ENCODE measurements at places on chromosomes 2 and 18.

GRCh38 chr2:128734521-128735295 lies 416.0 kb upstream of the HS6ST1 start:
- DNase-seq: no peak

GRCh38 chr2:105090091-105090490 lies 52.2 kb downstream of the MRPS9 start:
- no peak for DNase-seq

GRCh38 chr18:35096677-35097011 lies 55.4 kb downstream of the MAPRE2 start:
- DNase-seq: no peak

GRCh38 chr2:172762574-172762973 lies 26.9 kb downstream of the RAPGEF4 start:
- no peak for DNase-seq

DNA sequence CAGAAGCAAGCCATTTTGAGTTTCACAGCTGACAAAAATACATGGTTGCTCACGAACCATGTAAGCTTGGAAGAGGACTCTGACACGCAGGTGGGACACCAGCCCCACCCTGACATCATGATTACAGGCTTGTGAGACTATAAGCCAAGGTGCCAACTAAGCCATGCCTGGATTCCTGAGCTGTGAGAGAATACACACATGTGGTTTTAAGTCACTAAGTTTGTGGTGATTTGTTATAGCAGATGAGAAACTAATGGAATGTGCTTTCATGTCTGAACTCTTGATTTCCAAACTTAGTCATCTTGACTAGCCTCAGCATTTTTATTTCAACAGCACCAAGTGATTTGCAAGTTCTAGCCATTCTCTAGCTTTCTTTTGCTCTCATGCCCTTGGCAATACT lies 676.1 kb upstream of the CELF4 start:
- DNase-seq: no peak

- no peak for DNase-seq
Measured at GRCh38 chr2:66845307-66845706, 410.4 kb downstream of the MEIS1 start.

DNA sequence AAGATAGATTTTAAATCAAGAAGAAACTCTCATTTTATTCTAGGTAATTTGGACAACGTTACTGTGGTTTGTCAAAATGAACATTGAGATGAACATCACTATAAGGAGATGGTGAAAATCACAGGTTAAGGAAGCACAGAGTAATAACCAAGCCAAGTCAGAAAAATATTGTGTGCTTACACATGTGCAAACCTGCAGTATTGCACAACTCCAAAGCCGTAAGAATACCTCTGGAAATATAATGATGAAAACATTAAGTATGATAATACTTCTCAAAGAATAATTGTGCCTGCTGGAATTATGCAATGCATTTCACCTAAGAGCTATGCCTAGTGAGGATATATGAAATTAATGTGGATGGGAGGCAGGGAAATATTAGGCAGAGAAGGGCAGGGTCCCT lies 21.1 kb upstream of the GALNT5 start:
- DNase-seq: no peak

DNA sequence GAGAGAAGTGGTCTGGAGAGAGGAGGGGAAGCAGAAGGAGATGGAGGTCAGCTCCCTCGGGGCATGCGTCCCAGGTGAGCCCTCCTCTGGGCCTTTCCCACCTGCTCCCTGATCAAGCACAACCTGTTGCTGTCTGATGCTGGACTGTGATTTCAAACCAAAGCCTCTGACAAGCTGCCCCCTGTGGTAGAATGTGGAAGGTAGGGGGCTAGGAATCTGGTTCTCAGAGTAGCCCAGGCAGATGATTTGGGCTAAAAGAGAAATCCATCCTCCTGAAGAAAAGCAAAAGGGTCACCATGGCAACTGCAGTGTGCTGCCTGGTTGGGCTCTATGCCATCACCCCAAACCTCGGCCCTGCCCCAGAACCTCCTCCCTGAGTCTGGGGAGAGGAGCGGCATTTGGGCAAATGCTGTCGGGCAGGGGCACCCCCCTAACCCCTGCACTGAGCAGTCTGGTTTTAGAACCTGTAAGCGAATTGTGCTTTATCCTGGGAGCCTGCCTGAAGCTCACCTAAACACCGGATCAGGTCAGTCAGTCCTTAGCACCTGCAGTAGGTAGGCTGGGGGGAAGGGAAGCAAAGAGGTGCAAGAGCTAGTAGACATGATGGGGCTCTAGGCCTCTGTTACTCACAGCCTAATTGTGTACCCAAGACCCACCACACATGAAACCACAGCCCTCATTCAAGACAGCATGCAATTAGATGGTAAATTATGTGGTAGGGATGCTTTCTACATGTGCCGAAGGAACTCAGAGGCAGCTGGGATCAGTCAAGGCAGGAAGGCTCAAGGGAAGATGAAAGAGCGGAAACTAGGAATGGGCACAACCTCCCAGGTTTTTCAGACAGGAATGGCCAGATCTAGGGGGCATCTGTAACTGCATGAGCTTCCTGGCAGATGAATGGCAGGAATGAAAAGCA lies 83.5 kb downstream of the DNMT3A start:
- no peak for DNase-seq

DNA sequence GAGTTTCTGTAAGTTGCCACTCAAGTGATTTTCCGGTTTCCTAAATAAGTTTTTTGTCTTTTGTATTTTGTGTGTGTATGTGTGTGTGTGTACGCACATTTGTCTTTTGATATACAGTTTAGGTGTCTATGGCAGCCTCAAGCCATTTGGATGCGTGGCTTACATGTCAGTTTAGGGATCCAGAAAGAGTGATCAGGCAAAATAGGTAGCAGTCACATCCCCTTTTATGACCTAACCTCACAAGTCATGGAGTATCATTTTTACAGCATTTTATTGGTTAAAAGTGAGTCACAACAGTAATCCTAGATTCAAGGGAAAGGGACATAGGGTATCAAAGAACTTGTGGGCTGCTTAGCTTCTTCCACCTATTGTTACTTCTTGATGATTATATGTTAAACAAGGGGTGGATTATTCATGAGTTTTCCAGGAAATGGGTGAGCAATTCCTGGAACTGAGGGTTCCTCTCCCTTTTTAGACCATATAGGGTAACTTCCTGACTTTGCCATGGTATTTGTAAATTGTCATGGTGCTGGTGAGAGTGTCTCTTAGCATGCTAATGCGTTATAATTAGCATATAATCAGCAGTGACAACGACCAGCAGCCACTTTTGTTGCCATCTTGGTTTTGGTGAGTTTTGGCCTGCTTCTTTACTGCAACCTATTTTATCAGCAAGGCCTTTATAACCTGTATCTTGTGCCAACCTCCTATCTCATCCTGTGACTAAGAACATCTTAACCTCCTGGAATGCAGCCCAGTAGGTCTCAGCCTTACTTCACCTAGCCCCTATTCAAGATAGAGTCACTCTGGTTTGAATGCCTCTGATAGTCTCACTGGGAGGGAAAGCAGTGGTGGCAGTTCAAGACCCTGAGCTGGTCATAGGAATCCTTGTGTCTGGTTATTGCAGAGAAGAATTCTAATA lies 8.6 kb upstream of the SOCS6 start:
- DNase-seq: no peak

GRCh38 chr2:207956771-207957170 lies 68.6 kb downstream of the PLEKHM3 start:
- no peak for DNase-seq

DNA sequence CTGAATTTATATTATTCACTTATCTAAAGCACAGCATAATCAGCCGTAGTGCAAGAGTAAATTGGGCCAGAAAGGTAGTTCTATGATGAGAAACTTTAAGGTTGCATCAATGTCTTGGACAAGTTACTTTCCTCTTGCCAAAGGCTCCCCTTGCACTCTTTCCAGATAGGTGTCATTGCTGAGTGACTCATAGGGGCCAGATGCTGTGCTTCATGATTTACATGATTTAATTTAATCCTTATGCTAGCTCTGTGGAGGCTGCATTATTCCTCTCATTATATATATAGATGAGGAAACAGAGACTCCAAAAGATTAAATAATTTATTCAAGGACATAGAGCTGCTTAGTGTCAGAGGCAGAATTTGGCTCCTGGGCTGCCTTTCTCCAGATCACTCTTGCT lies 5.0 kb downstream of the CFAP221 start:
- no peak for DNase-seq

- DNase-seq: no peak
Measured at GRCh38 chr2:176817061-176817565, 395.5 kb upstream of the HNRNPA3 start.

DNA sequence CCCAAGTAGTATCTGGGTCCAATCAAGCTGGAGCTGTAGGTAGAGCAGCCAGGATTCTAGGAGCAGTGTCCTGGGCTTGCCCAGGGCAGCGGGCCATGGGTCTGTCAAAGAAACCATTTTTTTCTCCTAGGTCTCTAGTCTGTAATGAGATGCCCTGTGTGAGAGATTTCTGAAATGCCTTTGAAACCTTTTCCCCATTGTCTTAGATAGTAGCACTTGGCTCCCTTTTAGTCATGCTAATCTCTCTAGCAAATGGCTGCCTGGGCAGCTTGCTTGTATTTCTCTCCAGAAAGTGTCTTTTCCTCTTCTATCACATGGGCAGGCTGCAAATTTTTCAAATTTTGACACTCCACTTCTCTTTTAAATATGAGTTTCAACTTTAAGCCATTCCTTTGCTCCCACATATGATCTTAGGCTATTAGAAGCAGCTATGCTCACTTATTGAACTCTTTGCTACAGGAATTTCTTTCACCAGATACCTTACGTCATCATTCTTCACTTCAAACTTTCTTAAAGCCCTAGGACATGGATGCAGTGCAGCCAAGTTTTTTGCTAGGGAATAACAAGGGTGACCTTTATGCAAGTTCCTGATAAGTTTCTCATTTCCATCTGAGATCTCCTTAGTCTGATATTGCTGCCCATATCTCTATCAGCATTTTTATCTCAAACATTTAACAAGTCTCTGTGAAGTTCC lies 890.2 kb upstream of the VRK2 start:
- no peak for DNase-seq

GRCh38 chr18:4035521-4035920 lies 419.6 kb downstream of the DLGAP1 start:
- no peak for DNase-seq

GRCh38 chr2:160898581-160899307 lies 261.5 kb upstream of the TANK start:
- no peak for DNase-seq

DNA sequence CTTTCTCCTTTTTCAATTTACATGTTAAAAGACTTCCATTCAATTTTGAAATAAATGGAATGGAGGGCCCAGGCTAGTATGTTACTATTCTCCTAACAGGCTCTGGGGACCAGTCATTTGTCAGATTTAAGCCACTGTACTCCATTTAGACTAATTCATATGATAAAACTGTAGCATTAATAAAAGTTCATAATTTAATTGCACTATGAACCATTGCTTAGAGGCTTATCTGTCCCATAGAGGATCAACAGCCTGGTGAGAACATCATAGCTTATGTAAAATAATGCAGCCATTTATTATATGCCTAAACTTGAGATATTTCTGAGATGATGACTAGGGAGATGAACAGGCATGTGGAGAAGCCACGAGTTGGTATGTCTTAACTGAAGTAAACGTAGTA lies 156.0 kb downstream of the RIT2 start:
- DNase-seq: no peak

GRCh38 chr2:118667964-118668363 lies 179.5 kb downstream of the EN1 start:
- no peak for DNase-seq

- DNase-seq: no peak
Measured at GRCh38 chr2:147345246-147345645, 499.6 kb upstream of the ACVR2A start.

- no peak for DNase-seq
Measured at GRCh38 chr2:37774976-37775907, 103.8 kb upstream of the CDC42EP3 start.

DNA sequence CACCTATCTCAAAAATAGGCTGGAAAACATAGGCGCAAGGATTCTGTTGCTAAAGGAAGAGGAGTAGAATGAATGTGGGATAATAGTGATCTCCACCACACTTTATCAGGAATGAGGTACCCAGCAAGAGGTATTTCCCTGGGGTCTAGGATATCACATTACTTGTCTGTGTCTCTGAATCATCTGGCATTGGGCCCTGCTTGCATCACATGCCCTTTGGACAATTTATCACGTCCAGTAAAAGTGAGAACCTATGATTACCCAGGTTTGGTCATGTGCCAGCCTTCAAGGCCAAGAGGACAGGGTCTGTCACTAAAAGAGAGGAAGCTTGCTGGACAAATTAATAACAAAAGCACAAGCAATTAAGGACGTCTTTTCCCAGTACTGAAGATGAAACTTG lies 11.4 kb upstream of the TRAPPC8 start:
- DNase-seq: no peak

DNA sequence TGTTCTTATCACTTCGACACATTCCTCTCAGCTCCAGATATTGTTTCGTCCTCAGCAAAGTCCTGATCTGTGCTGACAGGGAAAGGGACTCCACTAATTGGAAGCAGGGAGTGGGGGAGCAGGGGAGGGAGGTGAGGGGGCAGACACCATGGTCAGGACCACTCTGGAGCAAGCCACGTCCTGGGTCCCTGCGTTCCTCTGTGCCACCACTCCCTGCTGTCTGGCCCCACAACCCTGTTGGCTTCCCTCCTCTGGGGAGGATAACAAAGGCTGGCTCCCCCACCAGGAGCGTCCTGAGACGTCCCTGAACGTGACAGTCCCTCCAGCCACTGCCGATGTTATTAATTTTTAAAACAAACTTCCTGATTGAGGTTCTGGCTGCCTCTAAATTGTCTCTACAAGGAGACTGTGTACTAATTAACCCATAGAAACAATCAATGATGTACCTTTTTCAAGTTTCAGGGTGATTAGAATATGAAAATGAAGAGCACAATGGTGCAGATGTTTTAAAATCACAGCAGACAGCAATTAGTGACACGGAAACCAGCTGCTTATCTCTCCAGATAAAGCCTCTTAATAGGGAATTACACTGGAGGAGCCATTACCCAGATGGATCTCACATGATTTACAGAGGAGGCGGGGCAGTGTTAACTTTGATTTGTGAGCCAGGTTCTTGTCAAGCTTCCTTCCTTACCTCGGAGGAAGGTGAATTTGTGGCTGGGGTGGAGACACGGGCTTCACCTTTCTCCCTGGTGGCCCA lies 257.5 kb downstream of the SETBP1 start:
- DNase-seq: no peak

- no peak for DNase-seq
Measured at GRCh38 chr2:117086943-117087250, 727.6 kb upstream of the DDX18 start.

- DNase-seq: no peak
Measured at GRCh38 chr2:120638450-120638849, 97.2 kb upstream of the GLI2 start.

GRCh38 chr2:172606285-172606684 lies 50.4 kb downstream of the PDK1 start:
- no peak for DNase-seq

GRCh38 chr2:88659538-88659915 lies 31.9 kb upstream of the RPIA start:
- no peak for DNase-seq

Measured in activated naive CD8-positive, alpha-beta T cell treated with anti-CD3 and anti-CD28 coated beads, Interleukin-2, amount 50 U/mL, for 16 hours (primary cell).